Activated CD4-positive, alpha-beta T cell treated with anti-CD3 and anti-CD28 coated beads for 24 hours (primary cell): ENCODE measurements at places on chromosomes 7 and 10.

DNA sequence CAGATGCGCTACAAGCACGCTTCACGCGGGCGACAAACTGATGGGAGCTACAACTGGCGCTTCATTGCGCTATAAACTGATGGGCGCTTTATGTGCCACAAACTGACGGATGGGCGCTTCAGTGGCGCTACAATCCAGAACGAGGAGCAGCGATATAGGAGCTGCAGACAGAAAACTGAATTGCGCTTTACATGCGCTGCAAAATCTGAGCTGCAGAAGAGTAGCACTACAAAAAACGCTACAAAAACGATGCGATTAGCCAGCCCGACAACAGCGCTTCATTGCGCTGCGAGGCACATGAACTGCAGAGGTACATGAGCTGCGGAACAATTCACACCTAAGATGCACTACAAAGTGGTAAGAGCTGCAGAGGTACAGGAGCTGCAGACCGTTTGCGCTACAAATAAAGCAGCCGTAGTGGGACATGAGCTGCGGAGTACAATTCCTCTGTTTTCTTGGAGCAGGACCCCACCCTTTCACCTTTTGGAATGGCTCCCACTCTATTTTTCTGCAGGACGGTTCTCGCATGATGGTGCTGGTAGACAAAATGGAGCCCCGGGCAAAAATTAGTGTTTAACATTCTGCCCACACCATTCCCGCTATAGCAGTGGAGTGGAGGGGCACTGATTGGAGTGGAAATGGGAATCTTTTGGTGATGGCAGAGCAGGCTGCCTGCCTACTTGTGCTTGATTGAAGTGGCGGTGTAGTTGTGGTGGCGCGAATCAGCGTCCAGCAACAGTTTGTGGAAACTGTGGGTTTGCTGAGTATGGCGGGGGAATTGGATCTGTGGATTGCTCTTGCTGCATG is 1.2 kb upstream of the SGCE start:
- DNase-seq, result no peak

DNA sequence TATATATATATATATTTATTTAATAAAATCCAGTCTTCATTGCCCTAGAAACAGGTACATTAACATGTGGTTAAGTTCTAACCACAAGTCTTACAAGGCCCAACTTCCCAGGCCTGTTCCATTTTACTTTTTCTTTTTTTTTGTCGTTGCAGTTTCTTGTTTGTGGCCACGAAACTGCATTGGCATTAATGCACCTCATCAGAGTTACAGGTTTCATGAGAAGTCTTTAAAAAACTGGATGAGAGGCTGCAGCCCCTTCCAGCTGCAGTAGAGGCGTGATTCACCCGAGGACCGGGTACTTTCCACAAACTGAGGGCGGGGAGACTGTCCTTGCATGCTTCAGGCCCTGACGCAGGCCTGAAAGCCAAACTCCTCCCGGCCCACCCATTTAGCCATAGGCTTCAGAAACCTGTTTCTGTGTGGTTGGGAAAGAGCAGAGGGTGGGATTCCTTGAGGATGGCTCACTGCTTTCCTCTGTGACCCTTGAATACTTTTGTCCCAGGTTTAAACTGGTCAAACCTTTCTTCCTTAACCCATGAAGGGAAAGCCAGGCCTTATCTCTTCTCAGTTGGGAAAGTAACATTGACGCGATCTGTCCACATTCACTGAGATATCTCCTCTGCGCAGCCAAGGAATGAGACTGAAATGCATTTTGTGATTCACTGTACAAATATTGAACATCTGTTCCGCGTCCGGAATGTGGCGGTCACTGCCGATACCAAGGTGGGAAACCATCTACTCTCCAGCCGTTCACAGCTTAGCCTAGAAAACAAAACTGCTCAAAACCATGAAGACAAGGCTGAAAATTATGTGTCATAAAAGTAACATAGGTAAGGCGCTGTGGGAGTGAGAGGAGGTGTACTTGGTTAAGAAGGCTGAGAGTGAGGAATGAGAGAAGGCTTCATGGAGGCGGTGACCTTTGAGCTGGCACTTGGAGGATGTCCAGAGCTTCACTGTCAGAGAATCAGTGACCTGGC is 311.7 kb downstream of the GATA3 start:
- DNase-seq, result peak; percentile 18

GRCh38 chr10:49302088-49302487 is 3.1 kb downstream of the C10orf71 start:
- DNase-seq, result no peak

DNA sequence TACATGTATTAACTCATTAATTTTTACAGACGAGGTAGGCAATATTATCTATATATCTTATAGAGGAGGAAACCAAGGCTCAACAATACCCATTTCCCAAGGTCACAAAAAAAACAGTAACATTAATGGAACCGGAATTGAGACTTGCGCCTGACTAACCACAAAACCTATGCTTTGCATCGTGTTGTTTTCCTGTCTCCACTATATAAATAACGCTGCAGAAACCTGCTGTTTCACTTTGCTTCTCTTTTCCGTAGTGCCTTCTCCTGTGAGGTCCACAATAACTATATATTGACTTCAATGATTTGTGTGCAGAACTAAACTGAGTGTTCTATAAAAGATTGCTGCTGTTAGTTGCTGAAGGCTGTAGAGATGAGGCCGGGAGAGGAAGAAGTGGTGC is 97.7 kb upstream of the RPA3 start:
- DNase-seq, result no peak

DNA sequence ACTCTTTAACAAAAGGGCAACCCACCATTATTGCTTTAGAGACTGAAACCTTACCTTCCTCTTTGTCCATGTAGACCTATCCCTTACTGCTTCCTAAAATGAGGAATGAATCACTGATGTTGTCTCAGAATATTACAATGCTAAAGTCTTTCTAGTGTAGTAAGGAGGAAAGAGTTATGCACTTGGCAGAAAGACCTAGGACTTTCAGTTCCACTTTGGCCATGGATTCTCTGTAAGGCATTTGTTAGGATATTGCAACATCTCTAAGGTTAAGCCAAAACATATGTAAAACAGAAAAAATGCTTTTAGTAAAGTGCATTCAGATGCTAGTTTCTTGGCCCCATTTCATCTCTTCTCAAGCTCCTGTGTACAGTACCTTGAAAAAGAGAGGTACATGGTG is 230.9 kb downstream of the PARD3 start:
- no peak for DNase-seq

- no peak for DNase-seq
These were observed 45.3 kb upstream of the GNAI1 start for GRCh38 chr7:80089366-80089765.

GRCh38 chr7:24827027-24827426 is 69.8 kb upstream of the GSDME start:
- no peak for DNase-seq
